ENCODE measurements at places on chromosomes 2 and 18.

- no peak for DNase-seq
Observed at GRCh38 chr2:163191372-163191771, 352.8 kb upstream of the KCNH7 start.

DNA sequence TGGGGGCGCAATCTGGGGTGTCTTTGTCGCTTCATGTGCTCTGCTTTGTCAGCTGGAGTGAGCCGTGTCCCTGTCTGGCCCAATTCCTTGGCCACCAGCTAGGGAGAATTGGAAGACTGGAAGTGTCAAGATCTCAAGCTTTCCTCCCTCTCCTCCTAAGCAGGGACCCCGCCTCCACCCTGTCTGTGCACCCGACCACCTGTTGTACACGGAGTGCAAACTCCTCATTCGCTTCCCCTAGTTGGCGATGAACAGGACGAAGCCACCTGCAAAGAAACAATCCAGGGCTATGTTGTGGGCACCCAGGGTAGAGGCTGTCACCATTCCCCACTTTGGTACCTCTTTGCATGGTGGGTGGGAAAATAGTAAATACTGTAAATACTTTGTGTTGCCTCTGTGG, 1.7 kb upstream of the DQX1 start:
- no peak for DNase-seq

DNA sequence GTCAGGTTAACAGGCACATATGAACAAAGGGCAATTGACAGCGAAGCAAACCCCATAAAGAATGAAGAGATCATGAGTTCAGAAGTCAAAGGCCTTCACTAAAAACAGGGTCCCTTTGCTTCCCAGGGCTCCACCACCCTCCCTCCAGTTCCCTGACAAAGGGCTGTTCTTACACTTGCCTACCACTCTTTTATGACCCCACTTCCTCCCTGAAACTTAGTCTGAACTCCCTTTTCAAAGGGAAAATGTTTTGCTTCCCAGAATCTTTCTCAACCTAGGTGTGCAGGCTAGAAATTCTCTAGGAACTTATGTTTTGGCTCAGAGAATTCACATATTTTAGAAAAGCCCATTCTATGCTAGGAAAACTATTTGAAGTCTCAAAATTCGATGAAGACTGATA, 86.0 kb upstream of the ITGA4 start:
- DNase-seq = no peak

DNA sequence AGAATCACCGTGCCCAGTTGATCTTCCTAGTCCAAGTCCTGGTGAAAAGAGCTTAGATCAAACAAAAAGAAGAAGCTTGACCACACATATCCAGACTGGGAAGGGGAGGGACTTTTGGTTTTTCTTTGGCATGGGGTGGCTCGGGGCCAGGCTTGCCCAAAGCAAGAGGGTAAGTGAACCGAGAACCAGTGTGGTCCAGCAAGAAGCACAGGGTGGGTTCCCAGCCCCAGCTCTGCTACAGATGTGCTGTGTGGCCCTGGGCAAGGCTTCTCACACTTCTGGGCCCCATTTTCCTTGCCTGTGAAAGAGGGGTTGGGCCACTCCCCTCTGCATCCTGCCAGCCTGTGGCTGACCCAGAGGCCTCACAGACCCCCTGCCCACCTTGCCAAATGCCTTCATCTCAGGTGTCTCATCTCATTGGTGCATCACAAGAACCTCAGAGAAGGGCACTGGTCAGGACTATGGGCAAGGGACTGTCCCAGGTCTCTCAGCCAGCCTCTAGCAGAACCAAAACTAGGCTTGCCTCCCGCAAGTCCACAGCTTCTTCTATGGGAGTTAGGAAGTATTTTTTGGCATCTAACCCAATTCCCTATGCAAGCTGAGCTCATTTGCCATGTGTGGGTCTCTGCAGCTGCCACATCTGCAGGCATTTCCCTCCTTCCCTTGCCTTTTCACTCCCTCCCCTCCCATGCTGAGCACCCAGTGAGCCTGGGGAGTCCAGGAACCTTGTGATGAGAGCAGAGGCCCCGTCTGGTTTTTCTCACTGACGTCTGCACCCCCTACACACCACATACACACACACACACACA, 6.9 kb downstream of the ATP6V1B1 start:
- DNase-seq = no peak

GRCh38 chr18:7927119-7927518, 360.0 kb downstream of the PTPRM start:
- no peak for DNase-seq

- no peak for DNase-seq
Observed at GRCh38 chr18:53544917-53545316, 679.6 kb downstream of the MBD2 start.

- DNase-seq = no peak
Observed at GRCh38 chr2:218964041-218964771, 4.7 kb downstream of the CDK5R2 start.

DNA sequence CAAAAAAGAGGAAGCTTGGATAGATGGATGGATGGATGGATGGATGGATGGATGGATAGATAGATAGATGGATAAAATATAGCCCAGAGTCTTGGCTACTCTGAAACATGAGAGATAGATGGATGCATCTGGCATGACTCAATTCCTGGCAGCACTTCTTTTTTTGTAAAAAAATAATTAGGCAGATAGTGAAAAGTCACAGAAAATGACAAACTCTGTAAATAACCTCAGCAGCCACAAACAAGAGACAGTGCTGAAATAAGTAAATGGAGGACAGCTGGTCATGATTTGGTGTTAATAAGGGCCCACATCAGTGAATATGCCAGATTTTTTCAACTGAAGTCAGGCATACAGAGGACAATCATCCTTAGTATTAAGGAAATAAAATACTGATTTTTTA, 585.0 kb upstream of the GCFC2 start:
- DNase-seq = no peak

GRCh38 chr18:3713166-3713565, 263.2 kb downstream of the TGIF1 start:
- DNase-seq = no peak

DNA sequence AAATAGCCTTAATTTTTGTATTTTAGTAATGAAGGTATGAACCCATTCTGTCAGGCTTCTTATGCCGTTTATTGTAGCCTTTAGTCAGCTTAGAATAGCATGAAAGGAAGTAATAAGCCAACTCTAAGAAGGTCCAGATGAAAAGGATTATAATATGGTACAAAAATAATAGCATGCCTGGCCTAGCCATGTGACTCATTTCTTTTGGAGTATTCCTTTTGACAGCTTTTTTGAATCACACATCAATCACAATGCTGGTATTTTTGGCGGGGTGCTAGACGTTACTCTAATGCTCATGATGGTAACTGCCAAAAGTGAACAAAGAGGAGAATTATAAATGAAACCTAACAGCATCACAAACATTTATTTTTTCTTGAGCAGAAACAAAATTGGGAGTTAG, 19.9 kb downstream of the FMNL2 start:
- DNase-seq = no peak

DNA sequence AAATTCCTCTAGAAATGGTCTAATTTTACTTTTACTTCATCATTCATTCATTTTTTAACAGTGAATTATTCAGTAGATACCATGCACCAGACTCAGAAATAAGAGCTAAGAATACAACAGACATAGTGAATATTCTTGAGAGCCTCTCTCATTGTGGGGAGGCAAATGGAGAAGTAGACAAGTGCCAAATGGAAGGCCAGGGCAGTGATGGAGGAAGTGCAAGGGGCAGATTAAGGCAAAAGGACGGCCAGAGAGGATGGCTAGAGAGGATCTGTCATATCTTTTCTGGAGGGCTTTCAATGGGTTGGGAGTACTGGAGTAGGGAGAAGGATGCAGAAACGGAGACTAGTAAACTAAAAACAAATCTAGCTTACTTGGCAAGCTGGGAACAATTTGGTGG, 19.0 kb upstream of the RMDN2 start:
- no peak for DNase-seq

- no peak for DNase-seq
Observed at GRCh38 chr2:11163439-11164317, 8.4 kb downstream of the SLC66A3 start.

DNA sequence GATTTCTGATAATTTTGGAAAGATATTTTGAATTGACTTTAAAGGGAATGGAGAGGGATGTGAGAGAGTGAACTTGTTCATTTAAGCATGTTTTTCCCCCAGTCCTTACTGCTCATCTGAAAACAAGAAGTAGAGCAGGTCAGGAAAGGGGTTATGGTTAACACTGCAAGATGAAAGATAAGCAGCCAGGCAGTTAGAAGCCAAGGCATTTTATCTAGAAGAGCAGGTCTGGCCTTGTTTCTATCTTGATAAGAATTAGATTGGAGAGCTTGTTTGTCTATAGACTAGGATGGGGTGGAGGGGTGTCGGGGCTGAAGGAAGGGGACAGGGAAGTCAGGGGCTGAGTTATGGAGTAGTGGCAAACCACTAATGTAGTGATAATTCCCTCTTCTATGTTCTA, 171.6 kb downstream of the IKZF2 start:
- no peak for DNase-seq

DNA sequence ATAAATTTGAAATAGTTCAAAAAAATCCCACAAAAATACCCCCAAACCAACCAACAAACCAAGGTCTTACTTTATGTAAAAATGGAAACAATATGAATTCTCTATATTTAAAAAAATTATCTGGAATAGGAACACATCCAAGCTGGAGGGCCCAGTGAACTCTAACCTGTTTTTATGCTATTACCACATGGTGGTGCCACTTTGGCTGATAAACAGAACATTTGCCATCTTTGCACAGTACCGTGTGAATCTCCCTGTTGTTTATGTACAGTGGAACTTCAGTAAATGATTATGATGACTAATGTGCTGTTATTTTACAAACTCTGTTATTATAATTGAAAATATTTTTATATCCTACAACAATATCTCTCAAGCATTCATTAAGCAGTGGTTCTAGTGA, 145.3 kb upstream of the SMAD7 start:
- DNase-seq = no peak

DNA sequence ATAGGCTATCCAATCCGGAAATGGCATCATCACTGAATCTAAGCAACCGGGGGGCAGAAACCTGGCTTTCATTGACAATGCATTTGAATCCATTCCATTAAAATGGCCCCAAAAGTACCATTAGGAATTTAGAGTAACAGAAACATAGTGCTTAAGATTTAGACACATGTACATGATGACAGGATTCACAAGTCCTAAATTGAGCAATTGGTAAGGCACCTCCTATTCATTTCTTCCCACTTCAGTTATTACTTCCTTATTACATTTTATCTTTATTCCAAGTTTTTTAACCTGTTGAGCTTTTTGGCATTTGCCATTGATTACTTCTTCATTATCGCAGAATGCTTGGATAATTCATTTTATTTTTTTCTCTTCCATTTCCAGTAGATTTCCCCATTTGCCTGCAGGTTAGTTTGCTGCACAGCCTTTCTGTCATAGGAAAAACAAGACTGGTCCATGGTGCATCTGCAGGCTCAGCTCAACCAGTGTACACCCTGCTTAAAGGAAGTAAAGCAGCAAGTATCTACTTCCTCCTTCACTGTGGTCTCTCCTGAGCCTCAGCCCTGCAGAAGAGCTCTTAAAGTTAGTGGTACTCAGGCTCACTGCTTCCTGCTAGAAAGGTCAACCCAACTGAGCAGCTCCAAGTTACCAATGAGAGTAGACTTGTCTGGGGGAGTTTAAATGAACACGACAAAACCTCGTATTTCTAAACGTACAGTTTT, 89.2 kb downstream of the DOCK10 start:
- DNase-seq = no peak

DNA sequence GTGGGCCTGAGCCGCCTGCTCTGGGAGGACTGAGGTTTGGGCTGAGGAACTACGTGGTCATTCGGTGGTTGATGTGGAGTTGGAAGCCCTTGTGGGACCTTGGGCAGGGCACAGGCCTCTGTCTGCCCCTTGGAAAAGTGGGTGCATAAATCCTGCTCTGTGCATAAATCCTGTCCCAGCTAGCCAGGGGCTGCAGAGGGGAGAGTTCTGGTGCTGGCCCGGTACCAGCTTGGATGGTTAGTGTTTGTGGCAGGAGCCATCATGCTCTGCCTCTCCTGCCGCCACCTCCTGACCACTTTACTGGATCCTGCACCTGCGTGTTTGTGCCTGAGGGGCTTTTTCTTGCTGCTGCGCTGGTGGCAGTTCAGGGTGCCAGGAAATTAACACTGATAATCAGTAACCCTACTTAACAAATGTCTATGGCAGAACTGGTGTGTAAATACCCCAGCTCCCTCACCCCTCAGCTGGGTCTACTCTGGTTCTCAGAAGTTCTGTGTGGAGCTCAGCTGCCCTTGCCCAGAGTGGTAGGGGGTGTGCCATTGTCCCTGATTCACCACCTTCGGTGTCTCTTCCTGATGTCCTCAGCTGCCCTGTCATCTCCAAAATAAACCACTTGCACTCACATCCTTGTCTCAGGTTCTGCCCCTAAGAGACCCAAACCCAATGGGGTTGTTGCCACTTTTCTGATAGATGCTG, 156.8 kb downstream of the GLI2 start:
- peak; percentile 27 for DNase-seq

- DNase-seq = no peak
Observed at GRCh38 chr2:71798266-71799012, 345.1 kb downstream of the DYSF start.

GRCh38 chr18:9810299-9810698, 75.5 kb upstream of the TXNDC2 start:
- no peak for DNase-seq

GRCh38 chr18:12003894-12004293, 22.6 kb downstream of the IMPA2 start:
- no peak for DNase-seq

- no peak for DNase-seq
Observed at GRCh38 chr2:66070721-66071602, 364.0 kb upstream of the MEIS1 start.

DNA sequence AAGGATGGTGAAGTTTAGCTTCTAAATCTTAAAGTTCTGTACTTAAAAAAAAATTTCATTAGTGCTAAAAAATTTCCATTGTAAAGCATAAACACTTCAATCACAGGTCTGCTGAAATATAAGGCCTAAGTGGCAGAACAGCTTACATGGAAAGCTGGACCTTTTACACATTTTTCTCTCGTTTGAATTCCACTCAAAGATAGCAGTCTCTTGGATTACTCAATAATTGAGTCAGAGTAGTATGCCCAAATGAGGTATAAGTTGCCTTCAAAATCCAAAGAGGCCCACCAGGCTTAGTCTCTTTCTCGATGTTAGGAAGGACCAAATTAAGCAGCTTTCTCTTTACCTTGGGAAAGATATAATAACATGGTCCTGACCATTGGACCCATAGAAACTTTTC, 220.4 kb upstream of the CWC22 start:
- no peak for DNase-seq

- no peak for DNase-seq
Observed at GRCh38 chr2:236658974-236659757, 89.5 kb downstream of the ACKR3 start.

DNA sequence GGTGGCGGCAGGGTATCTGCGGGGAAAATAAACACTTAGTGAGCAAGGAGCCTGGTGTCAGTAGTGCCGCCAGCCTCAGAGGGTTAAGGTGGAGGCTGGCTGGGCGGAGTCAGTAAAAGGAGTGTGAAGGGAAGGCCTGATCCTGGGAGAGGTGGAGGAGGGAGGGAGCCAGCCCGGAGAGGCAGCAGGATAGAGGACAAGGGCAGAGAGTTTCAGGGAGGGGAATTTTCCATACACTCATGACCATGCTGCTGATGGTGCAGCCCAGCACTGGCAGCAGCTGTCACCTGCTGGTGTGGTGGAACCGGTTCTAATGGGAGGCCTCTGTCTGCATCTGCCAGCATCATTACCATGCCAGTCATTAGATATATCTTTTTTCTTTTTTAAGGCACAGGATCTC, 2.0 kb upstream of the TEX44 start:
- DNase-seq = no peak

Measured in lower lobe of right lung (tissue), 2 donors.